Osteocyte (in vitro differentiated cells): ENCODE measurements at places on chromosomes 3 and 15. TPM values are rescaled to one million over a fixed set of nuclear protein-coding genes. Genes with fewer than 3 reads are reported as not detected.

SOX14 gene
- total RNA-seq, result not detected in 2 replicates

RHOV gene
- total RNA-seq, result 0.34 and 0.46 TPM in 2 replicates

LYZL4 gene
- total RNA-seq, result not detected in 2 replicates

PLCB2 gene
- total RNA-seq, result 0.40 and 1.2 TPM in 2 replicates

BCHE gene
- 1.3 and 1.4 TPM in 2 replicates for total RNA-seq

TICRR gene
- 2.1 and 2.3 TPM in 2 replicates for total RNA-seq

MEIS2 gene
- 79.9 and 82.8 TPM in 2 replicates for total RNA-seq

SSR3 gene
- total RNA-seq, result 207 and 208 TPM in 2 replicates

MBD4 gene
- total RNA-seq, result 23.1 and 24.2 TPM in 2 replicates

ZNF592 gene
- total RNA-seq, result 30.1 and 31.0 TPM in 2 replicates

DNA sequence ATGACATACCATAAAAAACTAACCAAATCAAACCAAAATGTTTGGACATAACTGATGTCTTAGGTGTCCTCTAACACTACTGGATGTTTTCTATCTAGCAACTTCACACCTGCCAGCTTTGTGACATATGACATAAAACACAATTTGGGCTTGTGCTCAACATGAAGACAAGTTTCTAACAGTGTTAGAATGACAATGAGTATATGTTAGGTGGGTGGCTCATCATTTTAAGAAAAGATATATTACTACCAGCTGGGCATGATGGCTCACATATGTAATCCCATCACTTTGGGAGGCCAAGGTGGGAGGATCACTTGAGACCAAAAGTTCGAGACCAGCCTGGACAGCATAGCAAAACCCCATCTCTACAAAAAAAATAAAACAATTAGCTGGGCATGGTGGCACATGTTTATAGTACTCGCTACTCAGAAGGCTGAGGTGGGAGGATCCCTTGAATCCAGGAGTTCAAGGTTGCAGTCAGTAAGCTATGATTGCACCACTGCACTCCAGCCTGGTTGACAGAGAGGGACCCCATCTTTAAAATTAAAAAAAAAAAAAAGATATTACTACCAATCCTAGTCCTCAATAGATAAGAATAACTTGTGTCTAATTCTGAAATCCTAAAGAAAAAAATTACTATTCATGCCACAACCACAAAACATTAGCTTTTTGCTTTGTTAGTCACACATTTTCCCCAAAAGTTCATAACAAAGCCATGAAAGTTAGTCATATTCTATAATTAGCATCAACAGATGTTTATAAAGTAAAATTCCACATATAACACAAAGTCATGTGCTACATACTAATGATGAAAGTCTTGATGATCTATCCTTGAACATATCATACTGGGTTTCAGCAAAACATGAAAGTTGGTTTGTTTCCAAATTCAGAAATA is 59.9 kb downstream of the LRRFIP2 start:
- H3K4me1 ChIP-seq, result peaks cover 26% of the 10 kb centered on the region
- peaks cover 11% of the 10 kb centered on the region for H3K36me3 ChIP-seq
- no peak for DNase-seq
- H3K27me3 ChIP-seq, result no peaks in the 10 kb centered on the region
- H3K4me3 ChIP-seq, result no peak overlapping the region

DNA sequence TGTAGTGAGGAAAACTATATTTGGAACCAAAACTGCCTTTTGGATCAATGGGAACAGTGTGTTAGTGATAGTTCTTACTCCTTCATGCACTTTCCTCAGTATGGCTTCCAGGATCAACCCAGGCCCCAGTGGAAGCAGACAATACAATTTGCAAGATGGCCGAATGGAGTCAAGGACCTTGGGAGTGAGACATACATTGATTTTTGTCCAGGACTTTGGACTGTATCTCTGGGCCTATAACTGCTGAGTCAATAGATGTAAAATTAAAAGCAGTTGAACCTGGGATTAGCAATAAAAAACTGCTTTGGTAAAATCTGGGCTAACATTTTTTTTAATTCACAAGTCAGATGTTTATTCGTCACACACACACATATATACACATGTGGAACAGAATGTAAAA is 1.8 kb downstream of the ARRDC4 start:
- peaks cover 22% of the 10 kb centered on the region for H3K36me3 ChIP-seq
- no peak for DNase-seq
- peaks cover 33% of the 10 kb centered on the region for H3K4me1 ChIP-seq

GRCh38 chr3:13332158-13332557 is 88.0 kb downstream of the NUP210 start:
- no peak overlapping the region for H3K27ac ChIP-seq
- H3K4me1 ChIP-seq, result peaks cover 7% of the 10 kb centered on the region
- DNase-seq, result no peak
- H3K36me3 ChIP-seq, result no peaks in the 10 kb centered on the region
- H3K4me3 ChIP-seq, result no peak overlapping the region

- no peak overlapping the region for H3K27ac ChIP-seq
- peaks cover 7% of the 10 kb centered on the region for H3K27me3 ChIP-seq
- no peaks in the 10 kb centered on the region for H3K4me1 ChIP-seq
- no peak for DNase-seq
- H3K36me3 ChIP-seq, result no peaks in the 10 kb centered on the region
Measured at GRCh38 chr3:18778598-18778997, 353.5 kb upstream of the SATB1 start.

DNA sequence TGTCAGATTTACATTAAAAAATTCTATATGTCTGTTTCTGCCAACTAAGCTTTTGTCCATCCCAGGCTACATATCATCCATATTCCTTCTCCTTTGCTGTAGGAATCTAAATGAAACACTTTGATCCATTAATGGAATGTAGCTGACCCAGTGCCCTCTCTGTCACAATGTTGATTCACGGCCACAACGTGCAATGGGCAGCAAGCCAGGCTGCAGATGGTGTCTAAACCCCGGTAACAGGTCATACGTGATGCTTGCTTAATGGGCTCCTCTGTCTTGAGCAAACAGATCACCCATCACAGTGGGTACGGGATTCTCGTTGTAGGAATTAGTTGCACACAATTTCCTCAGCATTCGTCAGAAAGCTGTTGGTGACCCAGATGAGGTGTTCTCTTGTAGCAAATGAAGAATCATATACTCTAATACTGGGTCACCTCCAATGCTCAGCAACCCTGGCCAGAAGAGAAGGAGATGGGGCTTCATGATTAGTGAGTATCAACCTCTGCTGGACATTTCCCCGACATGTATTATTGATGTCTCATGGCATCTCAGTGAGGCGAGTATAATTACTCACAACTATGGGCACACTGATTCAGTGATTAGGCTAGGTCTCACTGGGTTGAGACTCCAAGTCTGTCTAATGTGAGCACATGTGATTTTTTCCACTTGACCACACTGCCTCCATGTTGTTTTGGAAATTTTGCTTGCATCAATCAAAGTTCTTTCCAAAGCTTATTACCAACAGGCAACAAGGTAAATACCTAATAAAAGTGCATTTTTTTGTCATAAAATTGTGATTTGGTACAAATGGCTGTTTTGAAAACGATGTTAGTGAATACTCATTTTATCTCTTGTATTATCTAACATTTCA is 12.9 kb upstream of the DCBLD2 start:
- H3K36me3 ChIP-seq, result peaks cover under 1% of the 10 kb centered on the region
- H3K27me3 ChIP-seq, result no peaks in the 10 kb centered on the region
- H3K4me1 ChIP-seq, result peaks cover 11% of the 10 kb centered on the region
- H3K27ac ChIP-seq, result no peak overlapping the region

DNA sequence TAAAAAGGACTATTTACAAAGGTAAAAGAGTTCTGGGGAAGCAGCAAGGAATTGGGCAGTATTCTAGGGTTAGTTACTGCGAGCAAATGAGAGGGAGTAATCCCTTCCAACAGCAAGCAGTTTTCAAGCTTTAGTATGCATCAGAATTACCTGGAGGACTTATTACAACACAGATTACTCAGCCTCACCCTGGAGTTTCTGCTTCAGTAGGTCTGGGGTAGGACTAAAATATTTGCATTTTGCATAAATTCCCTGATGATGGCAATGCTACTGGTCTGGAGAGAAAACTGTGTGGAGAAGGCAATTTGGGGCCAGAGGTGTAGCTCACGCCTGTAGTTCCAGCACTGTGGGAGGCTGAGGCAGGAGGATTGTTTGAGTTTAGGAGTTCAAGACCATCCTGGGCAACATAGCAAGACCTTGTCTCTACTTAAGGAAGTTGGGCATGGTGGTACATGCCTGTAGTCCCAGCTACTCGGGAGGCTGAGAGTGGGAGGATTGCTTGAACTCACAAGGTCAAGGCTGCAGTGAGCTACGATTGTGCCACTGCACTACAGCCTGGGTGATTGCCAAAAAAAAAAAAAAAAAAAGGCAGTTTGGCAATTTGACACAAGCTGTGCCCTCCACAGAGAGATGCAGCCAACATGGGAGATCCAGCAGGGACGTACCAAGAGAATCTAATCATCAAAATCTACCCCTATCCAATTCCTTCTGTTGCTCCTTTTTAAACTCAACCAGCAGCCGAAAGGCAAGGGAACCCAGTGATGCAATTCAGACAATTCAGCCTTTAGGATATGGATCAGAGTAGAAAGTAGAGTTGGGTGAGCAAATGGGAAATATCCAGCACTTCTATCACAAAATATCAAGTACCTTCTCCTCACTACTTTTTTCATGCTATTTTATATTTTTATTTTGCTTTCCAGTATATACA is 27.1 kb upstream of the AP4E1 start:
- no peak for DNase-seq
- peaks cover 48% of the 10 kb centered on the region for H3K4me1 ChIP-seq
- H3K36me3 ChIP-seq, result no peaks in the 10 kb centered on the region

DNA sequence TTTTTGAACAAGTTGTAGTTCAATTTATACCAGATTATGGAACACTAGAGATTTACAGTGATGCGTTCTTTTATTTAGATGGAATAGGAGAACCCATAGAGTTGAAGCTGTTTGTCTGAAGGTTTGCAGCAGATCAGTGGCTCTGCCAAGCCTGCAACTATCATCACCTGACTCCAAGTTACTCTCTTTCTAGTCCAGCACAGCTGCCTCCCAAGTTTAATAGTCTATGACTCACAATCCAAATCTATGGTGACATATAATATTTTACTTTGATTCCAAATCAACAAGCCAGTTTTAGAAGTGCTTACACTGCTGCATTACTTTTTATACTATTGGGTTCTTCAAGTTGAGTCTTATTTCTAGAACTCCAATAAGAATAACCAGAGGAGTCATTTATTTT is 400.4 kb downstream of the LPP start:
- peaks cover 13% of the 10 kb centered on the region for H3K4me1 ChIP-seq
- no peaks in the 10 kb centered on the region for H3K27me3 ChIP-seq
- H3K36me3 ChIP-seq, result peaks cover 1% of the 10 kb centered on the region
- no peak overlapping the region for H3K27ac ChIP-seq
- no peak for DNase-seq

DNA sequence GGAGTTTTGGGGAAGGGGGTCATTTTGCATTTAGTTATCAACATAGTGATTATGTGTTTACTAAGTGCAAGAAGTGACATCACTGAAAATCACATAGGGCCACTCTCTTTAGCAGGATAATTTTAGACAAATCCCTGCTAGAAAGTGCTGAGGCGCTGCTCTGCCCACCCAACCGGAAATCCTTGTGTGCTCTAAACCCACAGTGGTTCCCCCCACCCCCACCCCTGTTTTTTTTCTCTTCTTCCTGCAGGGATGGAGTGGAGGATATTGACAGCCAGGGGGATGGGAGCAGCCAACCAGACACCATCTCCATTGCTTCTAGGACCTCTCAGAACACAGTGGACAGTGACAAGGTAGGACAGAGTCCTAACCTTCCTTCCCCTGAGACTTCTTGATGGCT is 234.2 kb upstream of the UMPS start:
- DNase-seq, result no peak
- H3K27ac ChIP-seq, result no peak overlapping the region
- H3K36me3 ChIP-seq, result no peaks in the 10 kb centered on the region
- no peak overlapping the region for H3K4me3 ChIP-seq
- H3K27me3 ChIP-seq, result peaks cover 3% of the 10 kb centered on the region
- peaks cover 22% of the 10 kb centered on the region for H3K4me1 ChIP-seq

DNA sequence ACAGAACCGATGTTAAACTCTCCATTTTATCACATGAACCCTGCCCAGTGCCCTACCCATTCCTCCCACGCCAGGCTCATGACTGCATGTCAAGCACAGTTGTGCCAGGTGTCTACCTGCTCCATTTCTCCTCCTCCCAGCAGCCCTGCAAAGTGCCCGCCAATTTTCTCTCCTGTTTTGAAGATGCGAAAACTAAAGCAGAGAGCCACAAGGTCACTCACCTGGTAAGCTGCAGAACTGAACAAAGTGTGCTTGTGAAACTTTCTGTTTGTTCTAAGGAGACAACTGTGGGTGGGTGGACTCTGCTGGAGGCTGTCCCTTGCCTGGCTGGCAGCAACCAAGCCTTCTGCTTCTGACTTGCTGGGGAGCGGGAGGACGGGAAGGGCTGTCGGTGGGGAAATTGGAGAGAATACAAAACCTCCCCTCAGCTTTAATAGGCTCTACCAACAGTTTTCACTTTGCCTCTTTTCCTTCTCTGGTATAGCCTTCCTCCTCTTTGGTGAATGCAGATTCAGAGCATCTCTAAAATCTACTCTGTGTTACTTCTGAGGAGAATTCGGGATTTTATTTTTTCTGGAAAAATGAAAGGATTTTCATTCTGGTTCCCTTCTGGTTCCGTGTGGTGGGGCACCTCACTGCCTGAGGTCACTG is 23.0 kb downstream of the LIMD1 start:
- peak overlapping the region; percentile 23 for H3K27ac ChIP-seq
- H3K4me1 ChIP-seq, result peaks cover 48% of the 10 kb centered on the region
- no peak for DNase-seq
- no peaks in the 10 kb centered on the region for H3K27me3 ChIP-seq
- H3K36me3 ChIP-seq, result no peaks in the 10 kb centered on the region

GRCh38 chr3:15629860-15630597 is 28.5 kb downstream of the BTD start:
- H3K36me3 ChIP-seq, result peaks cover 1% of the 10 kb centered on the region
- no peaks in the 10 kb centered on the region for H3K27me3 ChIP-seq
- H3K4me3 ChIP-seq, result peak overlapping the region; percentile 70
- no peak for DNase-seq

DNA sequence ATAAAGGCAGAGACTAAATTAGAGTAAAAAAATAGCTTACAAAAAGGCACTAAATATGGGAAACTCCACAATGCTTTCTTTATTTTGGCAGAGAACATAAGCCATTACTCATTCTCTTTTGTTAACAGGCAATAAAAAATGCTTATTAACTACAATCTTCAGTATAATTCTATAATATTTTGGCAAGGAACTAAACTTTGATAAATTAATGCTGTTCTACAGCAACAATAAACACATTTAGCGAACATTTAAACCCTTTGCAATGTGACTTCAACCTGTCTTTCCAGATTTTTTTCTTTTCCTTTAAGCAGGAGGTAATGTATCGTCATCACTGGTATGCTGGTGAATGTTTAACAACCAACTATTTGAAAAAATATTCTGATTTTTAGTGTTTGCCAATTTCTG is 42.2 kb upstream of the POU1F1 start:
- H3K27me3 ChIP-seq, result peaks cover 54% of the 10 kb centered on the region
- peaks cover 2% of the 10 kb centered on the region for H3K4me1 ChIP-seq
- no peak overlapping the region for H3K27ac ChIP-seq

DNA sequence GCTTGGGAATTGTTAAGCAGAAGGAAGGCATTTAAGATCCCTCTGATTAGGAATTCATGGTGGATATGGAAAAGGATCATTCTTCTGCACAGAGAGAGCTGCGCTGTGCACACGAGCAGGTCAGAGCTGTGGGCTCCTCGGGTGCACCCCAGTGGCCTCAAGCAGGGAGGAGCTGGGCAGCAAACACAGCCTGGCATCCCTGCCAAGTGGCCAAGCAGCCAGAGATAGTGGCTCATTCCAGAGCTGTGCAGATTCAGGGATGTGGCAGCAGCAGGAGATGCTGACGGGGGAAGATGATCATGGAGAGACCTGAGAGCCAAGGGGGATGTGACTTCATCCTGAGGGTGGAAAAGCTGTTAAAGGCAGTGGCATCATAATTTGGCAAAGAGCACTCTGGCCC is 55.9 kb downstream of the LRRK1 start:
- H3K27ac ChIP-seq, result no peak overlapping the region
- no peak overlapping the region for H3K4me3 ChIP-seq
- H3K4me1 ChIP-seq, result peaks cover 6% of the 10 kb centered on the region
- no peak for DNase-seq
- H3K27me3 ChIP-seq, result peaks cover 33% of the 10 kb centered on the region
